B cell (primary cell): ENCODE measurements at places on chromosomes 6 and 20.

GRCh38 chr6:89992818-89993217 is 98.5 kb downstream of the GJA10 start:
- H3K27me3 ChIP-seq: no peaks in the 10 kb centered on the region
- peak overlapping the region; percentile 26 for H3K27ac ChIP-seq
- no peak for DNase-seq
- H3K36me3 ChIP-seq: peaks cover 5% of the 10 kb centered on the region
- no peaks in the 10 kb centered on the region for H3K4me1 ChIP-seq
- H3K4me3 ChIP-seq: no peak overlapping the region

GRCh38 chr6:14380086-14380820 is 262.7 kb downstream of the CD83 start:
- peaks cover 47% of the 10 kb centered on the region for H3K4me1 ChIP-seq
- no peak overlapping the region for H3K4me3 ChIP-seq
- no peak for DNase-seq
- no peak overlapping the region for H3K27ac ChIP-seq

DNA sequence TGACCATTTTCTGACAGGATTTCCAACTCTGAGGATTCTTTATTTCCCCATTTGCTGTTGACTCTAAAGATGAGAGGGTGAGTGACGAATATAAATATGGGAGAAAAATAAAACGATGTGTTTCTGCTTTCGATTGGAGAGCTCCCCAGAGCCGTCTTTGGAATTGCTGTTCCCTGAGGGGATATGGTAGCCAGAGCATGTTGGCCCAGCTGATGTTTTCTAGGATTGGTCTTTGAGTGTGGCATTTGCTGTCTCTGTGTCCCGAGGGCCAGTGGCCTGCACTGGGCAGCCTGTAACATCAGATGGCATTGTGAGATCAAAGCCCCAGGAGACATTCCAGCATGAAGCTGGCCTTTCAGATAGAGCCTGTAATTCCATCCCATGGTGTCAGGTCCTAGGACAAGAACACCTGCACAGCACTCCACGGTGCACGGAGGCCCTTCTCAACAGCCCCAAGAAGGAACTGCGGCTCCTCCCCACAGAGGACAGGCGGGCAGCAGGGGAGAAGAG is 26.7 kb downstream of the PKIG start:
- no peak overlapping the region for H3K4me3 ChIP-seq
- DNase-seq: no peak
- H3K27ac ChIP-seq: peak overlapping the region; percentile 68

- no peaks in the 10 kb centered on the region for H3K4me1 ChIP-seq
- H3K4me3 ChIP-seq: no peak overlapping the region
- H3K27ac ChIP-seq: no peak overlapping the region
- H3K36me3 ChIP-seq: no peaks in the 10 kb centered on the region
- DNase-seq: no peak
- peaks cover 13% of the 10 kb centered on the region for H3K27me3 ChIP-seq
These were observed 28.5 kb upstream of the ADGRF4 start for GRCh38 chr6:47669684-47670513.

- DNase-seq: no peak
- no peaks in the 10 kb centered on the region for H3K36me3 ChIP-seq
- no peak overlapping the region for H3K27ac ChIP-seq
- no peak overlapping the region for H3K4me3 ChIP-seq
- no peaks in the 10 kb centered on the region for H3K4me1 ChIP-seq
These were observed 285.3 kb upstream of the CITED2 start for GRCh38 chr6:139659711-139660110.

DNA sequence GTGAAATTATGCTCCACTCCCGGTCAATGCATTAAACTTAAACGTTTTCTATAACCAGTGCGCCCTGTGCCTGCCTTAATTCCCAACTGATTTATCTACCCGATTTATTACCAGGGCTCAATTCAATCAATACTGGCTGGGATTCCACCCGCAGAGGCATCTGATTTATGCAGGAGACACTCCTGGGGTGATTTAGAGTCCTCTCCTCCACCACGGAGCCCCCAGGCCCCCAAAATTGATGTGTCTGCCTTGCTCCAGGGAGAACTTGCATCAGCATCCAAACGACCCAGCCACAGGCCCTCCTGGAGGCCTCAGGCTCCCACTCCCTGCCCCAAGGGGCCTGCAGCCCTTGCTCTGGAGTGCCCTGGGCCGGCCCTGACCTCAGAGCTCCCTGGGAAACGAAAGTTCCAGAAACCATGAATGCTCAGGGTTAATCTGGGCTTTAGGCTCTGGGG is 29.5 kb downstream of the ANKRD60 start:
- DNase-seq: no peak
- H3K27me3 ChIP-seq: no peaks in the 10 kb centered on the region
- H3K27ac ChIP-seq: no peak overlapping the region
- H3K4me3 ChIP-seq: no peak overlapping the region

GRCh38 chr20:54557806-54558590 is 82.6 kb downstream of the DOK5 start:
- no peak overlapping the region for H3K27ac ChIP-seq
- DNase-seq: no peak
- no peak overlapping the region for H3K4me3 ChIP-seq
- H3K4me1 ChIP-seq: no peaks in the 10 kb centered on the region
- no peaks in the 10 kb centered on the region for H3K36me3 ChIP-seq
- no peaks in the 10 kb centered on the region for H3K27me3 ChIP-seq

GRCh38 chr6:26526928-26527327 is 11.2 kb upstream of the HMGN4 start:
- no peak overlapping the region for H3K27ac ChIP-seq
- peaks cover 9% of the 10 kb centered on the region for H3K4me1 ChIP-seq
- H3K4me3 ChIP-seq: no peak overlapping the region
- DNase-seq: no peak
- no peaks in the 10 kb centered on the region for H3K27me3 ChIP-seq

GRCh38 chr20:10090588-10091166 is 55.9 kb downstream of the ANKEF1 start:
- DNase-seq: peak; percentile 54
- H3K4me1 ChIP-seq: no peaks in the 10 kb centered on the region
- peaks cover 3% of the 10 kb centered on the region for H3K27me3 ChIP-seq
- no peaks in the 10 kb centered on the region for H3K36me3 ChIP-seq
- no peak overlapping the region for H3K27ac ChIP-seq

GRCh38 chr20:57663681-57664451 is 43.6 kb upstream of the ZBP1 start:
- peaks cover under 1% of the 10 kb centered on the region for H3K36me3 ChIP-seq
- DNase-seq: no peak
- H3K27me3 ChIP-seq: no peaks in the 10 kb centered on the region
- H3K4me1 ChIP-seq: peaks cover 13% of the 10 kb centered on the region
- no peak overlapping the region for H3K4me3 ChIP-seq

GRCh38 chr6:37532122-37532521 is 32.4 kb upstream of the CCDC167 start:
- H3K27ac ChIP-seq: no peak overlapping the region
- peaks cover 21% of the 10 kb centered on the region for H3K4me1 ChIP-seq
- H3K36me3 ChIP-seq: no peaks in the 10 kb centered on the region
- no peak overlapping the region for H3K4me3 ChIP-seq
- peaks cover 51% of the 10 kb centered on the region for H3K27me3 ChIP-seq
